ENCODE measurements at places on chromosomes 3 and 15.

- no peak for DNase-seq
Observed at GRCh38 chr3:150725548-150725947, 21.8 kb upstream of the ERICH6 start.

DNA sequence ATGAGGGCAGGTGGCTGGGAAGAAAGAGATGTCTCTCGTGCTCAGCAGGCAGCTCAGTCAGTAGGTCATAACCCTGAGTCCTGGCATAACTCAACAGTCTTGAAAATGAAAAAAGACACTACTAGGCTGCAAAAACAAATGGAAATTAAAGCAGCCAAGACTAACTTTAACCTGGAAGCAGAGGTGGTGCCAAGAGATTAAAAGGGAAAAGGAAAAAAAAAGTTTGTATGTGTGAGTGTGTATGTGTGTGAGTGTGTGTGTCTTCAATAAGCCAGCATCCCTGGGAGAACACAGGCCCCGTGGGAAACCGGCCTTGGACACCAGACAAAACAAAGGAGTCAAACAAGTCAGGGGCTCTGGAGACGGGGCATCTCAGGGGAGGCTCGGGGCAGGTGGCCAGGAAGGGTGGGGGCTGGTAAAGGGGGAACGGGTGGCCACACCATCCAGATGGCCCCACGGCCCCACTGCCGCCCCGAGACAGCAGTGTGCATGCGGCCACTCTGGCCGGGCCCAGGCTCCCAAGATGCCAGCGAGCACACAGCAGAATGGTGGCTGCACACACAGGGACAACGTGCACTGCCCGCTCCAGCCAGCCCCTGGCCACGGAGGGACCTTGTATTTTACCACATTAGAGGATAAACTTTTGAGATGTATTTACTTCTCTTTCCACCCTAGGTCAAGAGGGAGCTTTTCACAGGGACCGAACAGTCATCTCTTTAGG, 23.8 kb downstream of the CYFIP1 start:
- no peak for DNase-seq

GRCh38 chr15:37891766-37892368, 42.6 kb upstream of the TMCO5A start:
- peak; percentile 64 for DNase-seq

DNA sequence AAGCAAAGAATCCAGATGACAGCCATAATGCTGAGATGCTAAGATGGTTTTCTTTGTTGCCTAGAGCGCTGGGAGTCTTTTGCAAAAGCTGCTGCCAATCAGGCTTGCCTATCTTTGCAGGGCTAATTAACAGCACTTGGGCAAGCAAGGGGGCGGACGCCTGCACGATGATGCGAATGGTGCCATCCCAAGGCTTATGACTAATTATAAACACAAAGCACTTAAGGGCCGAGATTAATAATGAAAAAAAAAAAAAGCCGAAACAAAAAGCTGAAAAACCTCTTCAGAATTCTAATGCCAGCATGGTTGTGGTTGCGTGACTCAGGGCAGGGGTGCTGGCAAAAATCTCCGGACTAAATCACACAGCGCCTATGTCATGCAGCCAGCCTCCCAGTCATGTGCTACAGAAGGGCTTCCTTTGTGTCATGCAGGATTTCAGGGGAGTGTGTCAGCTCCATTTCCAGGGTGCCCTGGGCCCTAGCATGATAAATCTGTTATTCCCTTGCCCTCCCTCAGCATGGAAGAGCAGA, 185.0 kb upstream of the ANKRD28 start:
- DNase-seq, result peak; percentile 38

DNA sequence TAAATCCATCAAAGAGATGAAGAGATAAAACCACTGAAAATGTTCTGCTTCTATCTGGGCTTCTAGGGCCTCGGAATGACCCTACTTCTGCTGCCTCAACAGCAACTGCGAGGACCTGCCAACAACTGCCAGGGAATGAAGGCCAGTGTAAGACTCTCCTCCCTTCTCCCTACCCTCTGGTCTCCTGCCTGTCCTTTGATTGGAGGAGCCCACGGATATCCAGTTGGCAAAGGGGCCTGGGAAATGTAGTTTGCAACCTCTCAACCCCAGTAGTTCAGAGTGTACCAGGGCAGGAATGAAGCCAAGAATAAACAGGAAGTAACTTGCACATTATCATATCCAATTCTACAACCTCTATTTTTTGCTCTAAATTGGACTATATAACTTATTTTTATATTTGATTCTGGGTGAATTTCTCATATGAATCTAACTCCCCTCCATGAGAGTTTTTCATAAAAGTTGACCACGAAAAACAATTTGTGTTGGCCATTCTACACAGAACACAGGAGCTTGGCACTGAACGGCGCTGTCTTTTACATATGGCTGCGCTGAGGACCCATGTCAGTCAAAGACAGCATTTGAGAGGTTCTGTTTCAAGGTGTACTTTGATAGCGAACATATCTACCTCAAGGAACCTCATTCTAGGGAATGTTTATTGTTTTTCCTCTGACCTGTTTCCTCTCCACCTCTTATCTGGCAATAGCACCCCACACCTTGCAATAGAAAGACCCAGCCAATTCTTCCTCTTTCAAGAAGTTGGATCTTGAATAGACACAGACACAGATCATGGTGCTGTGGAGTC, 91.1 kb upstream of the RNF7 start:
- peak; percentile 93 for DNase-seq

GRCh38 chr15:67884514-67885174, 44.8 kb upstream of the RNU6-1 start:
- DNase-seq, result peak; percentile 92

GRCh38 chr3:38756892-38757291, 59.1 kb downstream of the SCN10A start:
- no peak for DNase-seq

- peak; percentile 68 for DNase-seq
Observed at GRCh38 chr3:101695779-101696372, 9.4 kb upstream of the RPL24 start.

DNA sequence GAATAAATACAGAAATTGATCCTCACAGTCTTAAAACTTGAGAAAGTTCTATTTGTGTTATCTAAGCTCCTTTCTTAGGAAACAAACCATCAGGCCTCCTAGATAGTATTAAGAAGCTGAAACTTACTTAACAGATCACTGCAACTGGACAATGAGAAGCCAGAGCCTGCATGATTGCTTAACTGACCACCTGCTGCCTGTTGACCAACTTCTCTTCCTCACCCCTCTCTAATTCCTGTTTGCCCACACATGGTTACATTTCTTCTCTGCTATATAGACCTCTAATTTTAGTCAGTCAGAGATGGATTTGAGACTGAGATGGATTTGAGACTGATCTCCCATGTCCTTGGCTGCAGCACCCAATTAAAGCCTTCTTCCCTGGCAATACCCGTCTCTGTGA, 13.5 kb downstream of the CCPG1 start:
- no peak for DNase-seq

GRCh38 chr3:6821411-6821810, 39.5 kb upstream of the GRM7 start:
- no peak for DNase-seq

- DNase-seq, result no peak
Observed at GRCh38 chr15:27527490-27528067, 556.6 kb downstream of the GABRG3 start.

GRCh38 chr3:17656264-17656663, 86.2 kb downstream of the TBC1D5 start:
- DNase-seq, result no peak

DNA sequence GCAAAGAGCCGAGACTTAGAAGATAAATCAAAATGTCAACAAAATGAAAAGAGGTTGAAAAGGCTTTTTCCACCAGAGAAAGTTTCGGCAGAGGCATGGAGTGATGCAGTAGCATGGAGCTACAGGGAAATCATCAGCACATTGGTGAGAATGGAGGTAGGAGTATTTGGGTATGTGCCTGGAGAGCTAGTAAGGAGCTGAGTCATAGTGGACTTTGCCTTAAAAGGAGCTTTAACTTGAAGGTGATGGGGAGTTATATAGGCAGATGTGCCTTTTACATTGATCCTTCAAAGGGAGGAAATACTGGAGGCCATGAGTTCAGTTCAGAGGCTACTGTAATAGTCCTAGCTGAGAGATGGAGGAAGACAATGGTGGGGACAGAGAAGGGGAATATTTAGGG, 44.3 kb downstream of the IL5RA start:
- DNase-seq, result no peak

DNA sequence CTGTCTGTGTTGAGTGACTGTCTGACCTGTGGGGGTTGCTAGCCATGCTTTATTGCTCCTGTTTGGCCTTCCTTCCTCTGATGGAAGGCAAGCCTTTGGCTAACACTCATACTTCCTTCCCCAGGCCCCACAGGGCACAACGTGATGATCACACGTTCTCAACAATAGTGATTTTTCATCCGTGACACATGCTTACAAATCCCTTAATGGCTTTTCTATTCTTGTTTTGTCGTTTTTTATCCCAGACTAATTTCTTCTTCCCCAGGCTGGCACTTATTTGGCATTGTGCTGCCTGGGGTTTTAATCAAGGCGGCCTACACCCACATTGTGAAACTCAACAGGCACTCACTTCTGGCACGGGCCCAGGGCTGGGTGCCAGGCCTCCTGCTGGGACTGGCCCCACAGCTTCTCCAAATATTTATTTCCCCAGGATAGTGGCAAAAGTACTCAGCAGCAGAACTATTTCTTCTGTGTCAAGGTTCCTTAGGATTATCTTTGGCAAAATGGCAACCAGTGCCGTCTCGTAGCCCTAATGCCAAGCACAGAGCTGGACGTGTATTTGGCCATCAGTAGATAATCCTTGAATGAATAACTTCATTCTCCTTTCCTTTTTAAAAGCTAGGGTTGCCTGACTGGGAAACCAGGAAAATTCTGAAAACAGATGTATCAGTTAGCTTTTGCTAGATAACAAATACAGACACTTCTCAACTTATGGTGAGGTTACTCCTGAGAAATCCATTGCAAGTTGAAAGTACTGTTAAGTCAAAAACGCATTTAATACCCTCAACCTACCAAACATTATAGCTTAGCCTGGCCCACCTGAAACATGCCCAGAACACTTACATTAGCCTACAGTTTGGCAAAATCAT, 30.6 kb downstream of the CMTM7 start:
- DNase-seq, result peak; percentile 88

DNA sequence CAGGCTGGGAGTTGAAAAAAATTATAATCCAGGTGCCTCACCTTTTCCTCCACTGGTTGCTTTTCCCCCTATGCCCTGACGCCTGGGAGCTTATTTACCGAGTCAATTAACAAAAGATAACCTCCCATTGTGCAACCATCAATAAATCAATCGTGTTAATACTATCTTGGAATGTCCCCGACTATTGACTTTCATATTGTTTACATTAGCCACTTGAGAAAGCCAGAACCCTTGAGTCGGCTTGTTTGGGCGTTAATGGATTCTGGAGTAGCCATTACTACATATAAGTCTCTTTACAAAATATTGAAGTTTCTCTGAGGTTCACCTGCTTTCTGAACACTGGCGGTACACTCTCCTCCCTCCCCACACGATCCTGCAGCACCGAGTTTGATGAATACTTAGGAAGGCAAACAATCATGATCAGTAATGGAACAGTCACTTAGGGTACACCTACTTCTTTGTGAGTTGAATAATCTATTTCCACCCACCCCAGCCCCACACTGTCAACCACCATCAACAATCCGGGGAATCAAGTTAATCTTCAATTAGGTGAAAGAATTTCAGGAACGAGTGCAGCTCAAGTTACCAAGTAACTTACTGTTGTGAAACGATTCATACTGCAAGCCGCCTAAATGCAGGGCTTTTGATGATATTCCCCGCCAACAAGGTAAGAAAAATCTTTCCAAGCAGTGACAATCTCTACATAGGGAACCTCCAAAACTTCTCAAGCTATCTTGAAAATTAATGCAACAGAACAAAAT, 159.3 kb upstream of the NR2F2 start:
- peak; percentile 79 for DNase-seq

GRCh38 chr3:4425707-4426106, 41.4 kb downstream of the SUMF1 start:
- DNase-seq, result no peak

GRCh38 chr3:10561162-10561945, 56.0 kb upstream of the ATP2B2 start:
- DNase-seq, result no peak

DNA sequence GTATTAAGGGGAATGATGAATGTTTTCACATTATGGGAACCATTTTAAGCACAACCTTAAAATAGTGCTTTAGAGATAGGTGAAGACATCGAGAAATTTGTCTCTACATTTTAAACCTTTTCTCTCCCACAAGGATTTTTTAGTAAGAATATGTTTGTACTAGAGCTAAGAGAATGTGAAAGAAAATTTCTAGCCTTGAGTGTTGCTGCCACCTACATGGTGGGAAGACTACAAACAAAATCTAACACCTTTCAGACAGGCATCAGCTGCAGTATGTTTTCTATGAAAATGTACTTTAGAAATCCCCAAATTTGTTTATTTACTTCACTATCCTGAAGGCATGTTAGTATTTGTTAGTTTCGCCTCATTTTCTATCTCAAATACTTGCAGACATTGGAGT, 247.4 kb downstream of the WDR72 start:
- no peak for DNase-seq

GRCh38 chr3:49006408-49007067, 653 bp upstream of the WDR6 start:
- DNase-seq, result peak; percentile 45

DNA sequence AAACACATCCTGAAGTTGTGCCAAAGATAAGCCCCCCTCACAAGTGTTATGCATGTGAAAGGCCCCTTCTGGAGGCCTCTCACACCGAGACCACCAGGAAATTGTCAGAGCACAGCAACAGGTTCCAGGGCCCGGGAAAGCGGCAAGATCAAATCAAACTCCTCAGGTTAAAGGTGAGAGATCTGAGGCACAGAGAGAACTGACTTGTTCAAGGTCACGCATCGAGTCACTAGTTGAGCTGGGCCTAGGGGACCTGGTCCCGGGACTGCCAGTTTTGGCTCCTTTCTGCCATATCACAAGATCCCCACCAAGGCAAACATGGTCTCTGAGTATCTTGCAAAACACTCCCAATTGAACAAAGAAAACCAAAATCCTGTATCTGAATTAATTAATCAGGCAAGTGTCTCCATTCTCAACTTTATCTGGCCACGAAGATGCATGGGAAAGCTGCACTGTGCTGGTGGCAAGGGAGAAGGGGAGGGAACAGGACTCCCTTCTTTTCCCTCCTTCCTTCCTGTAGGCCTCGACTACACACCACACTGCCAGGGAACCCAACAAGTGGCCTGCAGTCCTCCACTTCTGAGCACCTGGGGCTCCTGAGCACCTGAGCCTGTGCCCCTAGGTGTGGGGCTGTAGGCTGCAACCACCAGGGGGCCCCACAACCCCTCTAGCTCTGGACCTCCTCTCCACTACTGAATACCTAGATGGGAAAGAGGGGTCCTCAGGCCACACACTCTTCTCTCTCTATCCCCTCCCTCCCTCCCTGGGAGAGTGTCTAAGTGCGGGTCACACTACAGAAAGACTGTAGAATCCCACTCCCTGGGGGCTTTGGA, 37.3 kb downstream of the ANP32A start:
- no peak for DNase-seq

GRCh38 chr15:48644467-48644826, 1.1 kb downstream of the FBN1 start:
- peak; percentile 68 for DNase-seq

GRCh38 chr3:194775731-194776130, 90.0 kb downstream of the FAM43A start:
- DNase-seq, result no peak

GRCh38 chr3:27340534-27340933, 28.6 kb downstream of the NEK10 start:
- no peak for DNase-seq
